ENCODE measurements at places on chromosomes 4 and X. TPM values are rescaled to one million over a fixed set of nuclear protein-coding genes. Genes with fewer than 3 reads are reported as not detected.

TEX11 gene
- not detected for total RNA-seq

UGT2B28 gene
- total RNA-seq: not detected

ANKRD37 gene
- 6.1 TPM for total RNA-seq

EGF gene
- total RNA-seq: 25.1 TPM

S100G gene
- total RNA-seq: not detected

SRPK3 gene
- total RNA-seq: not detected

SNCA gene
- total RNA-seq: 27.3 TPM

HSFX3 gene
- not detected for total RNA-seq

CT45A3 gene
- not detected for total RNA-seq

OPRPN gene
- not detected for total RNA-seq

ATP8A1 gene
- 2.9 TPM for total RNA-seq

IL13RA2 gene
- not detected for total RNA-seq

DNA sequence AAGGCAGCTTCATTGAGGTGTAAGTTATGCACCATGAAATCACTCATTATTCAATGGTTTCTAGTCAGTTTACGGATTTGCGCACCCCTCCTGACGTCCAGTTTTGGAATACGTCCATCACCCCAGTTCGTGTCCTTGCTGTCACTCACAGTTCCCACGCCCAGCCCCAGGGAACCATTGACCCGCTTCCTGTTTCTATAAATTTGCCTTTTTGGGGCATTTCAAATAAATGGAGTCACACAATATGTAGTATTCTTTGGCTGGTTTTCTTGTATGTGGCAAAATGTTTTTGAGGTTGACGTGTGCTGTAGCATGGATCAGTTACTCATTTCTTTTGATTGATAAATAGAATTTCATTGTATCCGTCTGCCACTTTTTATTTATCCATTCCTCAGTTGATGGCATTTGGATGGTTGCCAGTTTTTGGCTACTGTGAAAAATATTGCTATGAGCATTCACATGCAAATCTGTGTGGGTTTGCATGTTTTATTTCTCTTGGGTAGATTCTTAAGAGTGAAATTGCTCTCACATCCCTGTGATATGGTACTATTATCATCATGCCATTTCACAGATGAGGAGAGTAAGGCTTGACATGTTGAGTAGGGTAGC is 18.4 kb upstream of the SORCS2 start:
- no peak overlapping the region for H3K4me3 ChIP-seq
- H3K27ac ChIP-seq: no peak overlapping the region
- H3K27me3 ChIP-seq: peaks cover 7% of the 10 kb centered on the region
- peaks cover 3% of the 10 kb centered on the region for H3K4me1 ChIP-seq
- DNase-seq: no peak
- H3K36me3 ChIP-seq: no peaks in the 10 kb centered on the region

DNA sequence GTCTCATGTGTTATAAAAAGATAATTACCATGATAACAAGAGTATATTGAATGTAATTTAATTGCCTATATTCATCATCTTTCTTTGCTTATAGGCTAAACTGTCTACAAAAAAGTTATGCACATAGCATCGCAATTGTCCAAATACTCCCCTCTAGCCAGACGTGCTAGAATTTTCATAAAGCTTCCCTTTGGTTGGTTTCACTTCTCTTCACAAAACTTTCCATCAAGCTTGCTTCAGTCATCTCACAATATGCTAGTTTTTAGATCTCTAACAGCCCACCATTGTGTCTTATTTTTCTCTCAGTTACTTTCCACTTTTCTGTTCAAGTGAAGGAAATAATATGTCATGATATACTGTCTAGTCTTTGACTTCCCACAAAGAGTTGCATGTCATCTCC is 448.3 kb upstream of the SPANXN1 start:
- no peaks in the 10 kb centered on the region for H3K27me3 ChIP-seq
- H3K27ac ChIP-seq: no peak overlapping the region
- H3K4me3 ChIP-seq: no peak overlapping the region
- no peak for DNase-seq
- H3K4me1 ChIP-seq: no peaks in the 10 kb centered on the region

DNA sequence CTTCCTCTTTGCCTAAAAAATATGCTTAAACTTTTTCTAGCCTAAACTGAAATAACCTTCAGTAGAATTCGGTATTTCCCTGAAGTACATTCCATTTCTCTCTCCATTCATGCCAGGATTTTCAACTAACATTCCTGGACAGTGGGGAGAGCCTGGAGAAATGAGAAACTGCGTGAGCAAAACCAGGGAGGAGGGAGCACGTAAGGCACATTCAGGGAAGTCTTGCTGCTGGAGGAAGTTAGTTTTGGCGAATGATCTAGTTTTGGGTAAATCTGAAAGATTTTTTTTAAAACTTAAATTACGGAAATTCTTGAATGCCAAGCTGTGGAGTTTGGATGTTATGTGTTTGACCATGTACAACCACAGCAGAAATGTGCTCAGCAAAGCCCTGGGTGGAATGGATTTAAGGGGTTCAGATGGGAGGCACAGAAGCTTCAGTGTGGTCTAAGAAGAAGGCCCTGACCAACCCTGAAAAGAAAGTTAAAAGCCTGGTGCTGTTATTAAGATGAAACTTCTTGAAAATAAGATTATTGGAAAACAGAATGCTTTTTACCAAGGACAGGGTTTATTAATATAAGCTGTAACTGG is 347.8 kb downstream of the ANK2 start:
- H3K4me1 ChIP-seq: no peaks in the 10 kb centered on the region
- DNase-seq: peak; percentile 89
- no peaks in the 10 kb centered on the region for H3K36me3 ChIP-seq
- H3K27ac ChIP-seq: no peak overlapping the region

- DNase-seq: peak; percentile 70
- peak overlapping the region; percentile 59 for H3K27ac ChIP-seq
- H3K36me3 ChIP-seq: no peaks in the 10 kb centered on the region
- no peaks in the 10 kb centered on the region for H3K27me3 ChIP-seq
Measured at GRCh38 chr4:30719454-30720020, 632 bp upstream of the PCDH7 start.

GRCh38 chrX:2608638-2609430 is 82.3 kb upstream of the CD99 start:
- H3K27ac ChIP-seq: peak overlapping the region; percentile 50
- no peaks in the 10 kb centered on the region for H3K36me3 ChIP-seq
- H3K4me1 ChIP-seq: peaks cover 6% of the 10 kb centered on the region
- H3K4me3 ChIP-seq: peak overlapping the region; percentile 77
- peak; percentile 67 for DNase-seq
- no peaks in the 10 kb centered on the region for H3K27me3 ChIP-seq

- H3K4me1 ChIP-seq: peaks cover 13% of the 10 kb centered on the region
- DNase-seq: no peak
- H3K4me3 ChIP-seq: no peak overlapping the region
- no peaks in the 10 kb centered on the region for H3K27me3 ChIP-seq
- H3K27ac ChIP-seq: peak overlapping the region; percentile 18
- no peaks in the 10 kb centered on the region for H3K36me3 ChIP-seq
Measured at GRCh38 chrX:19772096-19772821, 115.1 kb downstream of the SH3KBP1 start.

GRCh38 chr4:30924495-30924894 is 204.3 kb downstream of the PCDH7 start:
- H3K27me3 ChIP-seq: no peaks in the 10 kb centered on the region
- H3K27ac ChIP-seq: no peak overlapping the region
- no peak for DNase-seq
- no peak overlapping the region for H3K4me3 ChIP-seq

DNA sequence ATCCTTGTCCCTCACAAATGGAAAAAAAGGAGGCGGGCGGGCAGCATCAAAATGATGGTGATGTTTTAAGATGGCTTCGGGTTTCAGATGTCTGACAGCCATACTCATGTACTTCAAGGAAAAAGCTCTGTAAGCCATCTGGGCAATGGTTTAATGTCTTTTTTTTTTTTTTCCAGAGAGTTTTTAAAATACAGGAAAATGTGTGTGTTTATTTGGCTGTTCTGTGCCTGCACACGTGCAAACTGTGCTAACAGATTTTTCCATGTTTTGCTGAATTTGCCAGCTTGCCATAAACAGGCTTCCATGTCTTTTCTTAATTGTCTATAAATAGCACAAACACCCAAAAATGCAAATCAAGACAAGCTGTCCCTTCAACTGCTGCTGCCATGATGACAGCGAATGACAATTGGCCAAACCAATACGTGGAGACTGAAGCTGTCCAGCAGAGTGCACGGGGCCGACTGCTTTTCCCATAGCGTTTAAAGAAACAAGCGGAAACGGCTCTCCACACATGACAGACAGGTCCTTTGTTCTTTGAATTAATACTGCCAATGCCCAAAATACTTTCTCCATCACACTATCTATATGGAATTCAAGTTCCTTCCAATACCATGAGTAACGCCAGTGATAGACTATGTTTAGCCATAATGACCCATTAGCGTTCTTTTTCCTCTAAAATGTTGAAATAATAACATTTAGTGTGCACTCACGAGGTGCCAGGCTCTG is 35.7 kb downstream of the AFAP1 start:
- peaks cover 76% of the 10 kb centered on the region for H3K4me1 ChIP-seq
- H3K27me3 ChIP-seq: no peaks in the 10 kb centered on the region
- peaks cover 7% of the 10 kb centered on the region for H3K36me3 ChIP-seq
- DNase-seq: peak; percentile 96

DNA sequence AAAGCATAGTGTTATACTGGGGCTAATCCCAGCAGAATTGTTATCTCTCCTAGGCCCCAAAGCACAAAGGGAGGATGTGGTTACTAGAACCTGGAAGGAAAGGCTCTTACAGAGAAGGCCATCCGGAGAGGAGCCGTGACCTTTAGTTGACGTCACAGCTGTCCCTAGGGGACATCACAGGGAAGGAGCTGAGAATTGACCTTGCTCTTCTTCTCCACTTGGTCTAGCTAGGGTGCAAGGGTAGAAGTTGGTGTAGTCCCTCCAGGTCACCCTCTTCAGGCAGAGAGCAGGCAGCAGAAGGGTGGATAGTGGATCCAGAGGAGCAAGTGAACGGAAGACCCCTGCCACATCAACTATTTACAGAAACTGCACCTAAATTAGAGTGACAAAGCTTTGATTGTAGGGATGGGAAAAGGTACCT is 22.8 kb upstream of the FGF2 start:
- H3K36me3 ChIP-seq: no peaks in the 10 kb centered on the region
- DNase-seq: no peak
- no peaks in the 10 kb centered on the region for H3K27me3 ChIP-seq
- H3K27ac ChIP-seq: no peak overlapping the region
